ENCODE measurements at places on chromosomes 16 and 17.

- peak; percentile 97 for DNase-seq
Observed at GRCh38 chr17:48724251-48725003, 1.4 kb downstream of the PRAC2 start.

DNA sequence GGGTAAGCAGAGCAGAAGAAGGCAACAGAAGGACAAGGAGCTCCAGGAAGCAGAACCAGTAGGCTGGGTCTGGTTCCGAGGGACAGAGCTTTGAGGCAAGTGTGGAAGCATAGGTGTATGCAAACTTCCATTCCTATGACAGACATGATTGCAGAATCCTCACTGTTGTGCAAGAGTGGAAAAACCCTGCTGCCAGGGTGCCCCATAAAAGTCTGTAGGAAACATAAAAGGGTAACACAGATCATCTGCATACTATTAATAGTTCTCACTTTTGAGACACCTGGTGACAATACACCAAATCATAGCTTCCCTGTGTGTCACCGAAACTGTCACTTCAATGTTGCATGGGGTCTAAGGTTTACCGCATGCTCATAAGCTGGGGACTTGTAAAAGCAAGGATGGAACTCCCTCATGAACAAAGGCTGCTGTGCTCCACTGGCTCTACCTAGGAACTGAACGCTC, 39.7 kb downstream of the ARHGAP17 start:
- DNase-seq: no peak

GRCh38 chr17:72591289-72592241, 470.7 kb downstream of the SOX9 start:
- DNase-seq: peak; percentile 49

GRCh38 chr17:34736611-34737010, 157.2 kb downstream of the TMEM132E start:
- no peak for DNase-seq

DNA sequence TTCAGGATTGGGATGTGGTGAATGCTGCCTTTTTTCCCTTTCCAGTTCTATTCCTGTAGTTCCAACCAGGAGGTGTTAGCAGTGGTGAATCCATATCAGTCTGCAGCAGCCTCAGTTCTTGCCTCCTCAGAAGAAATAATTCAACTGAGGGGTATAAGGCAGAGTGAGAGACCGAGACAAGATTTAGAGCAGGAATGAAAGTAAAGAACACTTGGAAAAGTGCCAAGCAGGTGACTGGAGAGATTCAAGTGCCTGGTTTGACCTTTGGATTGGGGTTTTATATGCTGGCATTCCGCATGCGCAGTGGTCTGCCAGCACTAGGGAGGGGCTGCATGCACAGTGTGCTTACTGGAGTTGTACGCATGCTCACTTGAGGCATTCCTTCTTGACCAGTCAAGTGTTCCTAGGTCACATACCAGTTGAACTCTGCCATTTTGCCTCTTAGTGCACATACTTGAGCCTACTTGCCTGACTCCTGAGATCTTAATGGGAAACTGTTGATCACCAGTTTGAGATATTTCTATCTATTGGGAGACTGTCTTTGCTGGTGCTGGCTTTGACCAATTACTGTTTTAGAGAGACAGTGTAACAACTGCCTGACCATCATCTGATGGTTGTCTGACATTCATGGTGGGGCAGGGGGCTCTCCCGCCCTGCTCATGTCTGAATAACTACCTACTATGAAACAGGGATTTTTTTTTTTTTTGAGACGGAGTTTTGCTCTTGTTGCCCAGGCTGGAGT, 680 bp upstream of the CCL15 start:
- peak; percentile 83 for DNase-seq

GRCh38 chr17:48100591-48101011, 677 bp downstream of the CBX1 start:
- DNase-seq: peak; percentile 67

GRCh38 chr17:3022197-3022596, 41.2 kb downstream of the OR1D5 start:
- DNase-seq: no peak

GRCh38 chr17:66301367-66301863, 998 bp upstream of the PRKCA start:
- DNase-seq: no peak

DNA sequence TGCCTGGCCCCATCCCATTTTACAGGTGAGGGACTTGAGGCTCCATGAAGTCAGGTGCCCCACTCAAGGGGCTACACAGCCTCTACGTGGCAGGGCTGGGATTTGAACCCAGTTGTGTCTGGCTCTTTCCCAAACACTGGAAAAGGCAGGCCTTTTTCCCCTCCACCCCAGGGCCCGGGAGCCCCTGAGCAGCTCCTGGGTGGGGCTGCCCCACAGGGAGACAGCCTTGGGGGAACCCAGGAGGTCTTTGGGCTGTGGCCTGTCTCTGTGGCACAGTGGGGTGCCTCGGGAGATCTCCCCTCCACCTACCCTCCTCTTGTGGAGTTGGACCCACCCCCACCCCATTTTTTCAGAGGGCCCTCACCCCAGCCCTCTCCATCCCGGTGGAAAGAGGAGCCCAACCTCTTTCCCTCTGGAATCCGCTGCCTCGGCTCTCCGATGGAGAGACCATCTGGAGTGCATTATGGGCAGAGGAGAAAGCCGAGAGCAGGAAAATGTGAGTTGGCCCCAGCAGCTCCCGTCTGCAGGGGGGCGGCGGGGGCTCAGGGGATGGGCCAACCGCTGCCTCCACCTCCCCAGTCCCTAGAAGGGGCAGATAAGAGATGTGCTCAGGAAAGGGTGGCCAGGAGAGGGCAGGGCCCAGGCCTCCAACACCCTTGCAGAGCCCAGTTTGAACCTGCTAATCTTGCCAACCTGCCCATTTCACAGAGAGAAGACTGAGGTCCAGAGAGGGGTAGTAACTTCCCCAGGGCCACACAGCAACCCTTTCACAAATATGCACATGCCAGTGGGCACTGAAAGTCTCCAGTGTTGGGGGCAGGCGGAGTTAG, 15.4 kb upstream of the TMEM92 start:
- no peak for DNase-seq

Measured in left colon (tissue), 2 donors.